ENCODE measurements at places on chromosomes 5 and 9. TPM values are rescaled to one million over a fixed set of nuclear protein-coding genes. Genes with fewer than 3 reads are reported as not detected.

CMBL gene
- 30.9 TPM for total RNA-seq

VCP gene
- 375 TPM for total RNA-seq

GRXCR2 gene
- not detected for total RNA-seq

GRCh38 chr9:98536542-98537173 lies 172.1 kb downstream of the GABBR2 start:
- peak; percentile 79 for DNase-seq

- no peak for DNase-seq
These were observed 17.1 kb downstream of the TERT start for GRCh38 chr5:1277781-1278180.

DNA sequence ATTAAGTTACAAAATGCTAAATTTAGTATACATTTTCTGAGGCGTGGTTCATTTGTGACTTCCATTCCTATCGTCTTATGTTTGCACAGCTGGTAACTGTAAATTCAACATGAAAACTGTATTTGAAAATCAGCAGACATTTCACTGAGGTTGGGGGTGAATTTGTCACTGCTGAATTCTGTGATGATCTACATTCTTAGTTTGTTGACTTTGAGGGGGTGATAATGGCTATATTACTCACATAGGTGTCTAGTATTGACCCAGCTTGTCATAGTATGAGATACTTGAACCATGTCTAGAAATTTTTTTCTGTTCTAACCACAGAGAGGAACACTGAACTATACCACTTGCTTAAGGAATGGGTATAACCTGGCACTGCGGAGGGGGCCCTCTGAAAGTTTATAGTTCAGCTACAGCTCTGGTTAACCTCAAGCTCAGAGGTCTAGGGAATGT lies 313.3 kb downstream of the PIK3R1 start:
- no peak for DNase-seq

- no peak for DNase-seq
These were observed 81.8 kb upstream of the NEURL1B start for GRCh38 chr5:172559004-172559932.

DNA sequence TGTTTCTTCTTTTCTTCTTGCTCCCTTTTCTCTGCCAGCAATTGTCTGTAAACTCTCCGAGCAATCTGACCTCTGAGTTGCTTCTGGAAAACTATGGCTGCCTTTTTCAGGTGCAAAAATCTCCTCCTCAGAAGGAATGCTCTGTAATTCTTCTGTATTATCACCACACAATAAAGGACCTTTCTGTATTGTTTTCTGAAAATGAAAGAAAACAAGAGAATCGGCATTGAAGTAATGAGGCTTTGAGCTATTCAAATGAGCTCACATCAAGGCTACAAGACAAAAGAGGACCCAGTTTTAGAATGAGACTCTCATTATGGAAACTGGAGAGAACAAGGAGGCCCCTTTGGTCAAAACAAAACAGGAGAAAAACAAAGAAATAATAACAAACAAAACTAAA lies 86.2 kb upstream of the RETREG1 start:
- no peak for DNase-seq

DNA sequence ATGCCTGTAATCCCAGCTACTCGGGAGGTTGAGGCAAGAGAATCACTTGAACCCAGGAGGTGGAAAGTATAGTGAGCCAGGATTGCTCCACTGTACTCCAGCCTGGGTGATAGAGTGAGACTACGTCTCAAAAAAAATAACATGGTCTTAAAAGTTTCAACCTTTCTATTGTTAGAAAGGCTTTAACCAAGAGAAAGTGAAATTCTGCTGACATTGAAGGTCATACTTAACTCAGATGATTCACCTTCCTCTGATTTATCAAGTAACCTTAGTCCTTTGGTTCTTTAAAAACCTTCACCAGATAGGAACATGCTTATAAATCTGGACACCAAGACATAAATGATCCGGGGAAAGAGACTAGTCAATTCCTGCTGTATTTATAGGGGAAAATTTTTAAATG lies 73.3 kb downstream of the FER start:
- DNase-seq = no peak

GRCh38 chr9:68851657-68852056 lies 146.6 kb downstream of the PIP5K1B start:
- DNase-seq = no peak
